ENCODE measurements at places on chromosomes 5 and 9. TPM values are rescaled to one million over a fixed set of nuclear protein-coding genes. Genes with fewer than 3 reads are reported as not detected.

Gene CD14
- 9.2 TPM for polyA plus RNA-seq

Gene FAM221B
- not detected for polyA plus RNA-seq

Gene KIAA0825
- 0.54 TPM for polyA plus RNA-seq

Gene PCDHAC1
- 0.10 TPM for polyA plus RNA-seq

Gene NUTM2G
- not detected for polyA plus RNA-seq

Gene BHMT2
- 2.2 TPM for polyA plus RNA-seq

Gene FAM81B
- not detected for polyA plus RNA-seq
